Stimulated activated CD8-positive, alpha-beta memory T cell treated with anti-CD3 and anti-CD28 coated beads, Interleukin-12 subunit alpha, Interleukin-12 subunit beta, amount 100 ng/mL, for 4 hours (primary cell): ENCODE measurements at places on chromosomes 16 and 17.
A peak's percentile ranks its signal among the peaks of the same experiment; 100 is the strongest.

DNA sequence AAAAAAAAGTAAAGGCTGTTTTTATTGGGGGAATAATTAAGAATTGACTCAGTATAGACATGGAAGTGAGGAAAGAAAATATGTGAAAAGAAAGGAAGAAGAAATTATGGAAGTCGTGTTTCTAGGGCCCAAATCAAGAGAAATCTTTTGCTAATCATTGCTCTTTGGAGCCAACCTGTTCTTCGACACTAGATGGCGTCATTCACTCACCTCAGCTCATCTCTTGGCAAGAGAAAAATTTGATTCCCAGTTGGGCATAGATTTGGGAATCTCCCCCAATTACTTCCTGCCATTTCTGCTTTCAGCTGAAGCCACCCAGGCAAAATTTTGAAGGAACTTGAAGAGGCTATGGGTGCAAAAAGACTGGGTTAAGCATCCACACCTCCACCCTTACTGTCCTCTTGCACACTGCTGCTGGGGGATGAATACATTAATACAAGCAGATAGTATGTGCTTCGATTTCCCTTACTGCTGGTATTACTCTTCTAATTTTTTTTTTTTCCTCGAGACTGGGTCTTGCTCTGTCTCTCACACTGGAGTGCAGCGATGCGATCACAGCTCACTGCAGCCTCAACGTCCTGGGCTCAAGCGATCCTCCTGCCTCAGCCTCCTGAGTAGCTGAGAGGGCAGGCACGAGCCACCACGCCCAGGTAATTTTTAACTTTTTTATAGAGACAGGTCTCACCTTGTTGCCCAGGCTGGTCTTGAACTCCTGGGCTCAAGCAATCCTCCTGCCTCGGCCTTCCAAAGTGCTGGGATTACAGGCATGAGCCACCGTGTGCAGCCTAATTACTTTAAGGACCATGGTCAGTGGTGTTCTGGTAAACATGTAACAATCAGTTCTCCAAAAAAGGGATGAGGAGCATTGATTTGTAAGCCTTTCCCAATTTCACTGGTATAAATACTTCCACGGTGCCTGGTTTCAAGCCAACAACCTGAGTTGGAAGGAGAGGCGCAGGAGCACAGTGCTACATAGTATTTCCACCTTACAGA, 13.5 kb downstream of the PSMD7 start:
- DNase-seq = no peak

DNA sequence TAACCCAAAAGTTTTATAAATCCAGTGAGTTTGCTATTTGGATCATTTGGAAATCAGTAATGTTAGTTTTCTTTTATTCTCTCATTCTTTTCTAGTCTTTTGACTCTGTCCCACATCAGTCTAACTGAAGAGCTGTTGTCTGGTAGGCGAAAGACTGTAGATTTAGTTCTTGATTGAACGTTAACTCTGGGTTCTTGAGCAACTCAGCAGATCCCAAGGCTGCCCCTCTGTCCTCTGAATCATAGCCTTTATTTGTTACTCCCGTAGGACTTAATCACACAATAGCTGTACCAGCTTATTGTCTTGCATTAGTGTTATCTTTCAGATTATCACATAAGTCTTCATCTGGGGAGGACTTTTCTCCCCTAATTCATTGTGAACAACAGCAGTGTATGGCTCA, 119.3 kb upstream of the TOM1L1 start:
- no peak for DNase-seq

DNA sequence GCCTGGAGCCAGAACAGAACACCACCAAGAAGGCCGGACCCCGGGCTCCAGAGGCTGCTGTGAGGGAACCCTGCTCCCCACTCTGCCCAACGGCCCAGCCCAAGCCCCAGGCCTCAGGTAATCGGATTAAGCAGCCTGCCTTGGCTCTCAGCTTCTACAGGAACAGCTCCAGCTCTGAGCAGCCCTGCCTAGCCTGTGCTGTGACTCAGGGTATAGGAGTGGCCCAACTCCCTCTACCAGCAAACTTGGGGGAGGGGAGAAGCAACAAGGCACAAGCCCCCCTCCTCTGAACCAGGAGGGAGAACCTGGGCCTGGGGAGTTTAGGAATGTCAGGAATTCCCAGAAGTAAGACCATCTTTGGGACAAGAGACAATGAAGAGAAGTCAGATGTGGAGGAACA, 849 bp upstream of the SOX15 start:
- DNase-seq = no peak

DNA sequence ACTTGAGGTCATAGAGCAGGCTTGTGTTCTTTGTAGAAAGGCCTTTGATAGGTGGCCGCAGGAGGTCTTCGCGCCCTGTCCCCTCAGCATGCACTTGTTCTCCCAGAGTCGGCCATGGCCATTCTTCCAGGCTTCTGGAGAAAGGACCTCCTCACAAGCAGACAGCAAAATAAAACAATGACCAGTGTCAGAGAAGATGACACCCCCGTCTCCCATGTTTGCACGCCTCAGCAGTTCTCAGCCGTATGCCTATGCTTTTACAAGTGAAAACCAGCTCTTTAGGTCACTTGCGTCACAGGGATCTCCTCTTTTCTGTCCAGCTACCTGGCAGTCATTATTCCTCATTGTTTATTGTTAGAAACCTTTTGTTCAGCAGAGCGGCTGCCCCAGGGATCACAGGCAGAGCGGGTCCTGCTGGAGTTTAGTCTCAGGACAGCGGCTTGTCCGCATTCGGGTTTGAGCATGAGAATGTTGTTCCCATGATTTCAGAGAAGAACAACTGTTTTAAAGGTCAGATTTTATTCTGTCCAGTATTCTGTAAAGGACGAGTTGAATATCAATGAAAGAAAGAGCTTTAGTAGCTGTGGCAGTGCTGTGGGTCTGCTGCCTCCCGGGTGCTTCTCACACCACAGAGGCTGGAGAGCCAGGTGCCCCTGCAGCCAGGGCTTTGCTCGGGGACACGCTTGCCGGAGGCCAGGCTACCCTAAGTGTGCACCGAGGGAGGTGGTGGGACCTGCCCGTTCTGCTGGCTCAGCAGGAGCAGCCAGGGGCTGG, 123.9 kb downstream of the RPTOR start:
- DNase-seq = no peak

DNA sequence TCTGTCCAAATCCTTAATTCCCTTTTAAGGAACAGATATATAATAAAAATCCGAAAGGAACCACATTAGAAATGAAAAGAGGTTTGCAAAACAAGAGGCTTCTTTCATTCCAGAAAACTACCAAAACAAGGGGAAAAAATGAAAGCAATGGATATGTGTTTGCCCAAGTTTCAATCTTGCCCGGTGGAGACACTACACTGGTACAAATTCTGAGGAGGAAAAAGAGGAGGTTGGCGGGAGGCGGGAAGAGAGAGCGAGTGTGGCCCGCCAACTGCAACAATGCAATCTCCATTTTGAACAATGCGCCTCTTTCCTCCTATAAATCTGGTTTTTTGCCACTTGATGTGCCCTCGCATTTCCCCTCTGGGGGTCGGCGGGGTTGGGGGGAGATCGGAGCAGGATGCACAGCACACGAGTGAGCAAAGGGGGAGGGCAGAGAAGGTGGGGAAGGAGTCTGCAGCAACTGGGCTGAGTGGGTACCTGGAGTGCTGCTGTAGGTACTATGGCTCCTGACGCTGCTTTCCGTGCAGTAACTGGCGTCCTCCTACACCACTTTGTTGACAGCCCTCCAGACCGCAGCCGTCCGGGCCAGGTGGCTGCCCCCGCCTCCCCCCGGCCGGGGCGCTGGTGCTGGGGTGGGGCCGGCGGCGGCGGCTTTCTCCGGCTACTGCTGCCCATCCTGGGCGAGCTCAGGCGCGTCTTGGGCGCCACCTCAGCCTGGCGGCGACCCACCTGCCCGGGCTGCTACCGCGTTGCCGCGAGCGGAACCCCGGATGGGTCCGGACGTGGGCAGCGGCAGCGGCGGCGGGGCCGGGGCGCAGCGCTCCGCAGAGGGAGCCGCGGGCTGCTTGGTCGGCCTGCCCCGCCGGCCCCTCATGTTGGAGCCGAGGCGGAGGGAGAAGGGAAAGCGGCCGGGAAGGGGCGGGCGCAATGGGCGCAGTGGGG, 93.8 kb upstream of the PLEKHM1 start:
- DNase-seq = peak; percentile 57
